ENCODE measurements at places on chromosomes 1 and 21.

GRCh38 chr21:45405271-45405818, 380 bp downstream of the COL18A1 start:
- no peak for DNase-seq

DNA sequence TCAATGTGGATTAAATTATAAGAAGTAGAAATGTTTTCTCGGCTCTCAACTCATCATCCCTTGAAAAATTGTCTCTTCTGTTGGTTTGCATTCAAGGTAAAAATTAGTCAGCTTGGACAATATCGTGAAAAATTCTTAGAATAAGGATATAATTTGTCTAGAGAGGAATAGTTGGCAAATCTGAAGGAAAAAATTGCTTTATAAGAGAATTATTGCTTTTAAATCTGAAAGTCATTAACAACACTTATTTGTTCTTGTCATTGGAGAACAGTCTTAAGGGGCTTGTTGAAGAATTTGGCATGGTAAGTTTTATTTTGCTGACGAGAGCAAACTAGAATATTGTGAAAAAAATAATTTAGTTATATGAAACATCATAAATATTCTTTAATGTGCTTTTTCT, 26.4 kb downstream of the ANGPTL1 start:
- DNase-seq: no peak

- no peak for DNase-seq
These were observed 46.4 kb downstream of the COL6A1 start for GRCh38 chr21:46027851-46028493.

DNA sequence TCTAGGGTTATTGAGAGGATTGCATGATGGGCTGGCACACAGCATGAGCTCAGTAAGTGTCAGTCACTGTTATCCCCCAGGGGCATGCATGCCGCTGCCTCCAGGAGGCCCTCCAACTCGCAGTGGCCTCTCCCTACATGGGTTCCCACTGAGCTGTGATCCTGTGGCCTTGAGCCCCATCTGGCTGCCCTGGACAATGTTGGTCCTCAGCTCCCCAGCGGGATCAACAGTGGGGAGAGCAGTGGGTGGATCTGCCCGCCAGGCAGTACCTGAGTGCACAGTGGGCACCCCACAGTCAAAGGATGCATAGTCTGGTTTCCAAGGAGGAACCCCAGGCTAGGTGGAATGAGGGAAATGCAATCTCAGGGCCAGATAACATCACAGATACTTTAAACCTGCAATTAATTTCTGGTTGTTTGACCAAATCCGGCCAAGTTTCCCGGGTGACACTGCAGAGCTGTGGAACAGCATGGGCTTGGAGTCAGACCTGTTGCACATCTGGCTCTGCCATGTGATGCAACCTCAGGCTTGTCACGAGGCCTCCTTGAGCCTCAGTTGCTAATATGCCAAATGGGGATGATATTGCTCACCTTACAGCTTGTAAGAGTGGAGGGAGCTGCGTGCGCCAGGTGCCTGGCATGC, 9.3 kb downstream of the PADI3 start:
- DNase-seq: no peak

Measured in NCI-H526 (cell line).